GM23338 (cell line): ENCODE measurements at places on chromosomes 3 and 15. TPM values are rescaled to one million over a fixed set of nuclear protein-coding genes. Genes with fewer than 3 reads are reported as not detected.

GRCh38 chr3:125431391-125431790 lies 56.3 kb upstream of the ZNF148 start:
- H3K4me1 ChIP-seq: peaks cover 7% of the 10 kb centered on the region; the same call in 1 of the 2 replicates
- DNase-seq: no peak
- no peak overlapping the region for H3K27ac ChIP-seq
- H3K27me3 ChIP-seq: no peaks in the 10 kb centered on the region
- H3K36me3 ChIP-seq: no peaks in the 10 kb centered on the region

DNA sequence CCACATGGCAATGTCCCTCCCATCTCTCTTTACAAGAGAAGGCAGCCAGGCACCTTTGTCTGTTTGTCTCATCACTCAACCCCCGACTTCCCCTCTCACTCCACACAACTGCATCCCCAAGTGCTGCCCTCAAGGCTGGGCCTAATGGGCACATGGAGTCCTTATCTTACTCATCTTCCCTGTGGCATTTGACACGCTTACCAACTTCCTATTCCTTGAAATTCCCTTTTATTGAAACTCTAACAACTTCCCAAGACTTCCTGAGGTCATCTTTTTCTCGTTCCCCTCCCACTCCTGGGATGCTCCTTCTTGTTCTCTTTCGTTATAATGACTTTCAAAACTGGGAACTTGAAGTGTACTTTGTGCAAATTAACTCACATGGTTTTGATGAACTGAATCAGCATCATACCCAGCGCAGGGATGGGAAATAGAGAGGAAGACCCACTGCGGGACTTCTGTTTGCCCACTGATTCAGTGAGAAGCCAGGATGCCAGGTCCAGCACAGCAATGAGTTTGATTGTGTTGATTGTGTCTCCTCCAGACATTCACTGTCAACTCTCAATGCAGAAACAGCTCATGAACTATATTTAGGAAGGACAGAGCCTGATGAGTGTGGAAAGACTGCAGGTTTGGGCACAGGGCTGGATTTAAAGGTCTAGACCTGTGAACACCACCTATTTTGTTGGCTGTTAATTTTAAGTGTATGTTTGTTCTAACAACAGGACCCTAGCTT lies 104.7 kb upstream of the TNIK start:
- no peak overlapping the region for H3K4me3 ChIP-seq

DNA sequence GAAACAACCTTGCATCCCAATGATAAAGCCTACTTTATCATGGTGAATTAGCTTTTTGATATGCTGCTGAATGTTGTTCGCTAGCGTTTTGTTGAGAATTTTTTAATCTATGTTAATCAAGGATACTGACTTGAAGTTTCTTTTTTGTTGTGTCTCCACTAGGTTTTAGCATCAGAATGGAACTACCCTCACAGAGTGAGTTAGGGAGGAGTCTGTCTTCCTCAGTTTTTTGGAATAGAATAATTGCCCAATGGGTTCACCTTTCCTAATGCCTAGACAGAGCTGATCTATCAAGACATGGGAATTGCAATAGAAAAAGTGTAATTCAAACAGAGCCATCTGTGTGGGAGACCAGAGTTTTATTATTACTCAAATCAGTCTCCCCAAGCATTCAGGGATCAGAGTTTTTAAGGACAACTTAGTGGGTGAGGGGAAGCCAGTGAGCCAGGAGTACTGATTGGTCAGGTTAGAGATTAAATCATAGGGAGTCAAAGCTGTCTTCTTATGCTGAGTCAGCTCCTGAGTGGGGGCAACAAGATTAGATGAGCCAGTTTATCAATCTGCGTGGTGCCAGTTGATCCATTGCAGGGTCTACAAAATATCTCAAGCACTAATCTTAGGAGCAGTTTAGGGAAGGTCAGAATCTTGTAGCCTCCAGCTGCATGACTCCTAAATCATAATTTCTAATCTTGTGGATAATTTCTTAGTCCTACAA lies 237.4 kb upstream of the PPP2R3A start:
- peak; percentile 15 for DNase-seq
- H3K36me3 ChIP-seq: peaks cover 25% of the 10 kb centered on the region; the same call in 1 of the 2 replicates
- H3K4me1 ChIP-seq: peaks cover 12% of the 10 kb centered on the region
- no peaks in the 10 kb centered on the region for H3K27me3 ChIP-seq
- peak overlapping the region; percentile 35; the same call in 1 of the 2 replicates for H3K27ac ChIP-seq

DNA sequence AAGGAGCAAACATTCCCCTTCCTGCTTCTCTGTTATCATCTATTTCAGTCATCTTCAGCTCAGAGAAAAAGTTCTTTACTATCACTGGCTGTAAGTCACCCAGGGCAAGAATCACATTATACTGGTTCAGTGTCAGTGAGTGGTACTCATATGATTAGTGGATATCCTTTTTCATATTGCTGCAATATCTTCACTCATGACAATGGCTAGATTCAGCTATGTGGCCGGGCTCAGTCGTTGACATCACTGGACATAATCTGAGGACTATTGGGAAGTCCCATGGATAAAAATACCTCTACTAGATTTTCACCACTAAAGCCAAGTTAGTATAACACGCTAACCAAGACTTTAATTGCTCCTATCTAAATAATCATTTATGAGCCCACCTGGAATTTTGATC lies 91.3 kb upstream of the UBE2E2 start:
- DNase-seq: no peak
- no peak overlapping the region for H3K27ac ChIP-seq
- H3K36me3 ChIP-seq: no peaks in the 10 kb centered on the region

DNA sequence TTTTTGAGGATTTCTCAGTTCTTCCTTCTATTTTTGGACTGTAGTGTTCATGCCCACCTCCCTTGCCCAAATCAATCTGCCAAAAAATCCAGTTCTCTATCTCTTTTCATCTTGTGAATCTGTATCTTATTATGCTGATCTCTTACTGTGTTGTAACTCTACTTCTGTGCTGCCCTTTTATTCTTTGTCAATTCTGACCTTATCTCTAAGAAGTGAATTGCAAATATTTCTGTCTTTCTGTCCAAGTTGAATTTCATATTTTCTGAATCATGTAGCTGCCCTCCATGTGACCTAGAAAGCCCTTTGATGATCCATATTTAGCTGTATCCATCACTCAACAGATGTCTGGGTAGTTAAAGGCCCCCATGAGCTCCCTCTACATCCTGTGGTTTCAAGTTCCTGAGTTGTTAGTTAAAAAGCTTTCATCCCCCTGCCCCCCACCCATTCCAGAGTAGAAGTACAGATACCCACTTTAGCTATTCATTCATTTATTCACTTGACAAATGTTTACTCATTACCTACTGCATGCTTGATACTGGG lies 33.6 kb upstream of the ETV5 start:
- no peak for DNase-seq
- H3K4me1 ChIP-seq: peaks cover 6% of the 10 kb centered on the region; the same call in 1 of the 2 replicates
- H3K27ac ChIP-seq: no peak overlapping the region
- no peak overlapping the region for H3K4me3 ChIP-seq
- H3K36me3 ChIP-seq: no peaks in the 10 kb centered on the region

GRCh38 chr3:140270329-140270728 lies 335.3 kb downstream of the CLSTN2 start:
- no peak overlapping the region for H3K27ac ChIP-seq
- DNase-seq: no peak
- no peaks in the 10 kb centered on the region for H3K36me3 ChIP-seq
- peaks cover 5% of the 10 kb centered on the region; the same call in 1 of the 2 replicates for H3K4me1 ChIP-seq
- H3K27me3 ChIP-seq: no peaks in the 10 kb centered on the region

GRCh38 chr15:33680336-33680735 lies 288.0 kb upstream of the CHRM5 start:
- H3K36me3 ChIP-seq: no peaks in the 10 kb centered on the region
- H3K4me3 ChIP-seq: no peak overlapping the region
- H3K27me3 ChIP-seq: no peaks in the 10 kb centered on the region
- H3K27ac ChIP-seq: no peak overlapping the region

DNA sequence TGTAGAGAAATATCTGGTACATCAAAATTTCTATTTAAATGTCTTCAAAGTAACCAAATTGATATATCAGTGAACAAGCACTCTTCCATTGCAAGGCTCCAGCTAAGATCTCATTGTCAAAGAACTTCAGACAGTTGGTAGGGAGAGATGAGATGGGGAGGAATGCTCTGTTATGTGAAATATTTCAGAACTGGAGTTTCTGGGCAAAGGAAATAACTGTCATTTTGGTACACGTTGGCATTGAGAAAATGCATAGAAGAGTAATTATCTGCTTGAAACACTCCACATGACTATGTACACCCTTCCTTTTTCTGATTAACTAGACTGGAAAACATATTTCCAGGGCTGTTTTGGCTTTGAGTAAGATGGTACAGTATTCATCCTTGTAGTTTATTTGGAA lies 297.5 kb upstream of the RASGRP1 start:
- H3K4me3 ChIP-seq: no peak overlapping the region
- no peak overlapping the region for H3K27ac ChIP-seq
- DNase-seq: no peak
- H3K4me1 ChIP-seq: no peaks in the 10 kb centered on the region

- no peak overlapping the region for H3K4me3 ChIP-seq
- H3K36me3 ChIP-seq: peaks cover 74% of the 10 kb centered on the region
- H3K27me3 ChIP-seq: no peaks in the 10 kb centered on the region
- H3K4me1 ChIP-seq: no peaks in the 10 kb centered on the region
- H3K27ac ChIP-seq: no peak overlapping the region
Observed at GRCh38 chr3:48970586-48970985, 19.5 kb upstream of the P4HTM start.

DNA sequence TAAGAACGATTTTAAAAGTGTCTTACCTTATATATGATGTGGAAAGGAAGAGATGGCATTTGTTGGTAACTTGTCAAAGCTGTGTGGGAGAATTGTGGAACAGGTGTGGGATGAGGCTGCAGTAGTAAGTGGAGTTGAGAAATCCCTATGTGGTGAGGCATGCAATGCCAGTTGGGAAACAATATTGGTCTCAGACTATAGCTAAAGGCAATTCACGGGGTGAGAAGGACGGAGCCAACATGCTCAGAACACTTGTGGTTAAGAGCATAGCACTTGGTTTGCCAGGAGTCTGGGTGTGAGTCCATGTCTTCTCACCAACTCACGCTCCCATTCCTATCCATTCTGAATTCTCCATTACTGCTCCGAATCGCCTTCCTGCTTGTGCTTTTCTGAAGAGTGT lies 615.6 kb upstream of the ADAMTS9 start:
- DNase-seq: no peak

DNA sequence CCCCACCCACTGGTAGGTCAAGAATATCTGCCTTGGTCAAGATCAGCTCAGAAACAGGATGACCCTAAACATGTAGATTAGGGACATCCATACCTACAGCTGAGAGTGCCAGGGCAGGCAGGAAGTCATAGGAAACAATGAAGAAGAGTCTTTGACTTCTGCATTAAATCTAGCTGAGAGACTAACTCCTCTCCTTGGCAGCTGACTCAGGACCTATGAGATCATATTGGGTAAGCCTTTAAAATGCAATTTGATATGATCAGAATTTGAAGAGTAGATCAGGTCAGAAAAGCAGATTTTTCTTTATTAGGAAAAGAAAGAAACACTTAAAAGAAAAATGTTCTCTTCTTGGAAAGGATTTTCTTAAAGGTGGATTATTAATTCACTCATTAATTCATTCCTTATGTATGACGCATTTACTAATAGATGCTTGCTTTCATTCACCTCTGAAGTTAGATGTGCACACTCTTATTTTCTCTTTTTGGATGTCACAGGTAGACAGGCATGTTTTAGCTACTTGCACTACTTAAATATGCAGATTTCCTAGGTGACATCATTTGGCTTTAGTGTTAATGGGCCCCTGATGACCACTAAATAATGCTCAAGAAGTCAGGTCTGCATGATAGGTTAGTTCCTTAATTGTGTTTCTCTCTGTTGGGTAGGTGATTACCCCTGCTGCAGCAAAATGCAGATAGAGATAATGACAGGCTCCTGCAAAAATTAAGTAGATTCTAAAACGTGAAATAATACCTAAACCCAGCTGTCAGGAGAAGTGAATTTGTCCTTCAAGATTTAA lies 35.7 kb upstream of the GSK3B start:
- H3K27ac ChIP-seq: no peak overlapping the region
- 0 out of 2 replicates have a peak, but pooled peaks cover 4% of the 10 kb centered on the region for H3K4me1 ChIP-seq
- no peak overlapping the region for H3K4me3 ChIP-seq

DNA sequence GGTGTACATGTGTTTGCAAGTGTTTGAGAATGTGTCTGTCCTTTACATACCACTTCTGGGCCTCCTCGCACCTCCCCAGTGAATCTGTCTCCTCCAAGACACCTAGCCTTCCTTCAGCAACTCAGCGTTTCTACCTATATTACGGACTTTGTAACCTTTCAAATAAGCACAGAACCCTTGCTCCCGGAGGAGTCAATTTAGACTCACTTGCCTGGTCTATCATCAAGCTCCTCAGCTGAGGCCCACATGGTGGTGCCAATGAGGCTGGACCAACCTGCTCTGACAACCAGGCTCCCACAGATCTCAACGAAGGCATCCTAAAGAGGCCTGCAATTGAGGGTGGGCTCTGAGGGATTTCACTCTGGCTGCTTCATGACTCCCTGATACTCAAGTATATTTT lies 32.8 kb upstream of the TIMP4 start:
- no peaks in the 10 kb centered on the region for H3K36me3 ChIP-seq
- no peak overlapping the region for H3K27ac ChIP-seq
- H3K4me3 ChIP-seq: no peak overlapping the region
- DNase-seq: no peak
- no peaks in the 10 kb centered on the region for H3K27me3 ChIP-seq

DNA sequence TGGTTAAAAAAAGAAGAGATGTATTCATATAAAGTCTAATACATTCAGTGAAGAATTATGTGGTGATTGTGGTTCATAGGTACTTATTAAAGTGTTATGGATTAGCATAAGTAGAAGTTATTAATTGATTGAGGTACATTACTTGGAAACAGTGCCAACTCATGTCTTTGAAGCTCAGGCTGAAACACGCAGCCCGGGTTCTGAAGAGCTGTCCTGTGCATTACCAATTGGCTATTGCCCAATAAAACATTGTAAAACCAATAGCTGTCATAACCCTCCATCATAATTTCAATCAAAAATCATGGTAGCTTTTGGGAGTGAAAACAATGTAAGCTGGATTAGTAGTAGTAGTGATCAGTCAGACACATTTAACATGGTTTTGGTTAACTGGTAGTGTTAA lies 560.1 kb downstream of the MCTP2 start:
- H3K4me3 ChIP-seq: no peak overlapping the region
- no peaks in the 10 kb centered on the region for H3K27me3 ChIP-seq
- no peak overlapping the region for H3K27ac ChIP-seq
- DNase-seq: no peak
- peaks cover 4% of the 10 kb centered on the region; the same call in 1 of the 2 replicates for H3K4me1 ChIP-seq
- no peaks in the 10 kb centered on the region for H3K36me3 ChIP-seq

DNA sequence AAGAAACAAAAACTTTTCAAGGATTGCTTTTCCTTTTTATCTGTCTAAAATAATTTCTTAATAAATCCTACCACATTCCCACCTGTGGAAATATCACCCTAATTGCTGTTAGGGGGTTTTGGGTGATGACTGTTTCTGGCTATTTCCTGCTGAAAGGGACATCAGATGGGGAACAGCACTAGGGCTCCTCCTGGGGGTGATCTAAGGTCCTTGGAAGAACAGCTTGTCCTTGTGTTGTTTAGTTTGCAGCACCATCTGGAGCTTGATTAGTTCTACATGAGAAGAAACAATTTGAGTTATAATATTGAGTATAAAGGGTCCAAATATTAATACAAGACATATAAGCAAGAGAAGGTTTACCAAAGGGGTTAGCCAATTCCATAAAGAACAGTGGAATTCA lies 18.7 kb downstream of the OR5H15 start:
- peaks cover 34% of the 10 kb centered on the region for H3K4me1 ChIP-seq
- H3K36me3 ChIP-seq: no peaks in the 10 kb centered on the region
- no peak overlapping the region for H3K27ac ChIP-seq
- peak; percentile 68 for DNase-seq
- H3K4me3 ChIP-seq: no peak overlapping the region

The C3orf49 gene
- not detected in 2 replicates for total RNA-seq

The TF gene
- total RNA-seq: 0.76 and 2.9 TPM in 2 replicates

The IRAK2 gene
- total RNA-seq: 0.85 and 1.4 TPM in 2 replicates

The ATP8B4 gene
- total RNA-seq: 0.24 and 4.5 TPM in 2 replicates

The GP5 gene
- 0.07 and 0.12 TPM in 2 replicates for total RNA-seq
